ENCODE measurements at places on chromosomes 13 and 19.

DNA sequence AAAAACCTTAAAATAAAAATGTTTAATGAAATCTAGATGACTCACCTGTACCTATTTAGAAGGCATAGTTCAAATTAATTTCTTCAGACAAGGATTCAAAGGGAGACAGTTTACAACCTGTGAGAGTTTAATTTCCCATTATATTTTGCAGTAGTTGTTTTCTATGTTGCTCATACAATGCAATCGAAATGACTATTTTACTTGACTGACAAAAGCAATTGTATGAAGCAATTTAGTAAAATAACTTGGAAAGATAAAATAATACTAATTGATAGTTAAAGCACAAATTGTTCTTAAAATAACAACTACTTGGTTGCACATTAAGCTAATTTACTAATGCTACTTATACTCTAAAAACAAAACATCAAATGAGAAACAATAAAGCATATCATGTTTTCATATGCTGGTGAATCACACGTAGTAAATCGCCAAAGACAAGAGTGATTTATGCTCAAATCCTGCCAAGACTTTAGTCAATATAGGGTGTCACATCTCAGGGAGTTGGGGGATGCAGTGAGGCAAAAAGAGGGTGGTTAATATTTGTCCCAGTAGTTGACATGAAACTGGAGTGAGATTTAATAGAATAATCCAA is 6.4 kb downstream of the DACH1 start:
- DNase-seq, result peak; percentile 48

- no peak for DNase-seq
These were observed 301.7 kb upstream of the NBEA start for GRCh38 chr13:34640179-34640992.

GRCh38 chr19:50332244-50333038 is 3.3 kb upstream of the KCNC3 start:
- DNase-seq, result no peak

DNA sequence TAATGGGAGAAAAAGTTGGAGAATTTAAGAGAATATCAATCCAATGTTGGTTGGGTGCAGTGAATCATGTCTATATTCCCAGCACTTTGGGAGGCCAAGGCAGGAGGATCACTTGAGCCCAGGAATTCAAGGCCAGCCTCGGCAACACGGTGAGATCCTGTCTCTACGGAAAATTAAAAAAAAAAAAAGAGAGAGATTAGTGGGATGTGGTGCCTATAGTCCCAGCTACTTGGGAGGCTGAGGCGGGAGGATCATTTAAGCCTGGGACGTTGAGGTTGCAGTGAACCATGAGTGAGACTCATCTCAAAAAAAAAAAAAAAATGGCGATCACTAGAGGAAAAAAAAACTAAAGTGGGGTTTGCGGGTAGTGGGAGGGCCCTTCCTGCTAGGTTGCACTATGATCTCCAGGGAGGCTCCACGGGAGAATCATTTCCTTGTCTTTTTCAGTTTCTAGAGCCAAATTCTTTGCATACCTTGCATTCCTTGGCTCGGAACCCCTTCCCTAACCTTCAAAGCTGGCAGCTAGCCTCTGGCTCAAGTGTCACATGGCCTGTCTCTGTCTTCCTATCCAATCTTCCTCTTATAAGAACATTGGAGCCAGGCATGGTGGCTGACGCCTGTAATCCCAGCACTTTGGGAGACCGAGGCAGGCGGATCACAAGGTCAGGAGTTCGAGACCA is 5.8 kb upstream of the ERCC2 start:
- DNase-seq, result no peak

DNA sequence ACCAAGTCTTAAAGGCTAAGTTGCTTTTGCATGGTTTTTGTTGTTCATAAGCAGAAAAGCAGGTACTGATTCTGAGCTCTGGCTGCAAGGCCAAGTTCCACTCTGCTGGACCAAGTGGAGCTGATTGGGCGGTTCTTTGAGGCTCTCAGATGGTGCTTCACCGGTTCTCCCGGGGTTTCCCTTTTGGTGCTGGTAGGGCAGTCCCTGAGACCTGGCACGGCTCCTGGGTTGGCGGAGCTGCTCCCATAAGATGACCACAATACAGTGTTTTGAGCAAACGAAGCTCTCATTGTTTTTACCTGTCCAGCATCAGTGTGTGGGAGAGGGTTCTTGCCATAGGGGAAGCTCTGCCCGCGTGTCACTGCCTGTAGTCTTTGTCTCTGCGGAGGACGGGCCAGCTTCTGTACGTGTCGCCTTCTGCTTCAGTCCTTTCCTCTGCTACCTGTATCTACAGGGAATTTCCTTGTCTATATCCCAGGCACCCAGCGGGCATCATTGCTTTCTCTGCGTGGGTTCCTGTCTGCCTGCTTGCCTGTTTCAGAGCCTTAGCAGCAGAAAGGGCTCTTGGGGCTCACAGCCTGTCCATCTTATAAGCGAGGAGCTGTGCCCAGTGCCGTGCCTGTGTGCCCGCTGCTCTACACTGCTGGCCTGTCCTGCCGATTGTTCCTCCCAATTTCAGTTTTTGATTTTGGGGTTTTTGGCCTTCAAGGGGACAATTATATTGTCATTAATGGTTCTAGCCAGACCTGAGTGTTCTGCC is 2.3 kb downstream of the U2AF2 start:
- no peak for DNase-seq

DNA sequence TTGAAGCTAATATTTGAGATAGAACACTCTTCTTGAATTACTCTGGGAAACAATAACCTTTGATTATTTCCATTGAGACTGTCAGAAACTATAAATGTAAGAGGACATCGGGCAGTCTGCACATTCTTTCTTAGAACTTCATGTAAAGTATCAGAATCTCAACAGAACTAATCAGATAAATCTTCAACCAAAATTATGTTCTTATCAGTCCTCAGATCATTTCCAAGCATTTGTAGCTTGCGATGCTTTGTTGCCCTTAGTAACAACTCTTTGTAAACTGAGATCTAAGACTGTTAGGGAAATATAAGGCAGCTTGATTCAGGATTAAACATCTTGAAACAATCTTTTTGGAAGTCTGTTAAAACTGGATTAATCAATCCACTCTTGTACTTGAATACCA is 70.3 kb downstream of the FNDC3A start:
- no peak for DNase-seq

DNA sequence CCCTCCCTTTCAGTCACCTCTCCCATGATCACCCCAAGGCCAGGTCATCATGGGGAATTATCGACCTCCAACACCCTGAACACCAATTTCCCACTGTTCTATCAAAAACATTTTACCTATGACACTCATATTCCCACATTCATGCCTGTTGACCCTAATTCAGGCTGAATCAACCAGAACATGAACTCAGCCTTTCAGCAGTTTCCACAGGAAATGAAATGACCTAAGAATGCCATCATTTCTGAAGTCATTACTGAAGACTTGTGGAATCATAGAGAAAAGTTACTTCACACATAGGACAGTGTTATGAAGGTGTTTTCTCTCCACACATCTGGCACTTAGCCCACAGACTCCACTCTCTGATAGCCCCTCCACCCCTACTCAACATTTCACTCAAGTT is 29.9 kb upstream of the FAM124A start:
- no peak for DNase-seq
